NCI-H1436 treated with DMSO at 0.1 percent for 48 hours (cell line): ENCODE measurements at places on chromosomes 5 and 9.

DNA sequence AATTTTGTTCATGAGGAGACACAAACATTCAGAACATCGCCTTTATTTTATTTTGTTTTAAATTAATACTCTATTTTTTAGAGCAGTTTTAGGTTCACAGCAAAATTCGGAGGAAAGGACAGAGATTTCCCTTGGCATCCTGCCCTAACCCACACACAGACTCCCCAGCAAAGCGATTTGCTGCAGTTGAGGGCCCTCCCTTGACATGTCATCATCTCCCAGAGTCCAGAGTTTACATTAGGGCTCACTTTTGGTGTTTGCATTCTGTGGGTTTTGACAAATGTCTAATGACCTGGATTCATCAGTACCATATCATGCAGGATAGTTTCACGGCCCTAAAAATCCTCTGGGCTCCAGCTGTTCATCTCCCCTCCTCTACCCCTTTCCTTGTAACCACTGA lies 33.6 kb upstream of the COL5A1 start:
- no peak for DNase-seq

DNA sequence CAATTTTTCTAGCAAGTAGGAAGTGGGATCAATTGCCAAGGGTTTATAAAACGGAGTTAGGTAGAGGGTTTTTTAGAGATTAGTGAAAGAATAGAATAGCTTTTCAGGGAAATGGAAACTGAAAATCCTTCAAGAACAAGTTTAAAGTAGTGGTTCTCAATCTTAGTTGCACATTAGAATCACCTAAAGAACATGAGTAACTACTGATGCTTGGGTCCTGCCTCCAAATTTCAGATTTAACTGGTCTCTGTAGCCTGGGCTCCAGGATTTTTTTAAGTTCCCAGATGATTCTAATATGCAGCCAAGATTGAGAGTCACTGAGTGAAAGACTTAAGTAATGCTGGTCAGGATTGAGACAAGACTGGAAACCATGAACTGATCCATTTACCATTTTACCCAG lies 20.5 kb downstream of the ELOVL7 start:
- DNase-seq = no peak

DNA sequence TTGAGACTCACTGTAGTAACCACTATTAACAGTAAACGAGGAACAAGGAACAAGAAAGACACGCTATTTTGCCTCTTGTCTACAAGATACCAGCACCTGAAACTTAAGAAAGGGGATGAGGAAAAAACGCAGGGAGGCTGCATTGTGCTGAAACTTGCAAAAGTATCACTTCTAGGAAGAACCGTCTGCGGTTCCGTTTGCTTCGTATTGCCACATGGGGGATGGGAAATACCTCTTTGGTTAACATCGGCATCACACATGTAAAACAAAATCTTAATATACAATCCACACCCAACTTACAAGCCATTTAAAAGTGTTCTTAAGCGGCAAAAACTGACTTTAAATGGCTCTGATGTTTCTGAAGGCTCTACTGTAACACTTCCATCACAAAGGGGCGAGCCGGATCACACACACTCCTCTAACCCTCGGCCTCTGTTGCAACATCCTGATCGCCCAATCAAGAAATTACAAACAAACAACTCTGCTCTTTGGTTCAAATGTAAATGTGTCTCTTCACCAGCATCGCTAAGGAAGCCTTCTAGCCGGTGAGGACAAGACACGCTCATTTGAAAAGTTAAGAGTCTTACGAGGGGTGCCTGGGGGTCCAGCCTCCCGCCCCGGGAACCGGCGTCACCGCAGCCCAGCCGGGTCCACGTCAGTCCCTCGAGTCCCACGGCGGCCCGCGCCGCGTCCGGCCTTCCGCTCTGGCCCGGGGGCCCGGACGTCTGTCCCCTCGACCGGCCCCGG lies 621 bp downstream of the SEC16A start:
- DNase-seq = no peak

DNA sequence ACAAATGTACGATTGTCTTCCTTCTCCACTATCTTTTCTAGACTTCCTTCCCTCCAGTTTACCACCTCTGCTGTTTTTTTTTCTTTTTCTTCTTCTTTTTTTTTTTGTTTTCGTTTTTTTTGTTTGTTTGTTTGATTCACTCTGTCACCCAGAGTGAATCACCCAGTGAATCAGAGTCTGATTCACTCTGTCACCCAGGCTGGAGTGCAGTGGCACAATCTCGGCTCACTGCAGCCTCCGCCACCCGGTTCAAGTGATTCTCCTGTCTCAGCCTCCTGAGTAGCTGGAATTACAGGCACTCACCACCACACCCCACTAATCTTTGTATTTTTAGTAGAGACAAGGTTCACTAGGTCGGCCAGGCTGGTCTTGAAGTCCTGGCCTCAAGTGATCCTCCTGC lies 375.7 kb downstream of the NTRK2 start:
- DNase-seq = no peak

DNA sequence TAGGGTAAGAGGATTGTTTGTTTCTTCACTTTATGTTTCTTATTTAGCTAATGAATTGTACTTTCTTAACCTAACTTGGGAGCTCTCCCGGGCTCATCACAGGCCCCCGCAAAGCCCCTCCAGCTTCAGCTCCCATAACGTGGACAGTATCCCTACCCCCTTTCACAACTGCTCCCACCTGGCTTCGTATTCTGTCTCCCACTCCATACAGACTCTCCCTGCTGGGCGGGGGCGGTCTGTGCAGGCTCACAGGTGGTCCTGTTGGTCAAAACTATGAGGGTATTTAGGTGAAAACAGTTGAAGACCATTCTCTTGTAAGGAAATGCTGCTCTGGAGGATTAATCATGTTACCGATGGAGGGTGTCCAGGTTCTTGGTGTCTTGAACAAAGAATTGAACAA lies 805.3 kb downstream of the SEMA5A start:
- DNase-seq = no peak

DNA sequence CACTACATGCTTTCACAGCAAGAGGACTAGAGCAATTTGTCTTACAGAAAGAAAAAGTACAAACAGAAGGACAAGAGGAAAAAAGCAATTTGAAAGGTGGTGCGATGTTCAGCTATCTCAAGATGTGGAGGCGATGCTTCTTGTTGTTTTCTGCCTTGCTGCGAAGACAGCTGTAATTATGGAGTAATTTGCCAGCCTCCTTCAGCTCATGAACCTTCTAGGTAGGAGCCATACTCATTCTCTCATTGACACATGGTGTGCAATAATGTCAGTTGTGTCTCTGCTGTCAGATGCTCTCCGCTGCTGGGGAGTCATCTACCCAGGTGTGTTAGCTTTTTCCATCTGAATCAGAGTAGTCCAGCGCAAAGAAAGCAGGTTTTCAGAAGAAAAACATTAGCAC lies 424.5 kb downstream of the NR2F1-AS1 start:
- DNase-seq = no peak

DNA sequence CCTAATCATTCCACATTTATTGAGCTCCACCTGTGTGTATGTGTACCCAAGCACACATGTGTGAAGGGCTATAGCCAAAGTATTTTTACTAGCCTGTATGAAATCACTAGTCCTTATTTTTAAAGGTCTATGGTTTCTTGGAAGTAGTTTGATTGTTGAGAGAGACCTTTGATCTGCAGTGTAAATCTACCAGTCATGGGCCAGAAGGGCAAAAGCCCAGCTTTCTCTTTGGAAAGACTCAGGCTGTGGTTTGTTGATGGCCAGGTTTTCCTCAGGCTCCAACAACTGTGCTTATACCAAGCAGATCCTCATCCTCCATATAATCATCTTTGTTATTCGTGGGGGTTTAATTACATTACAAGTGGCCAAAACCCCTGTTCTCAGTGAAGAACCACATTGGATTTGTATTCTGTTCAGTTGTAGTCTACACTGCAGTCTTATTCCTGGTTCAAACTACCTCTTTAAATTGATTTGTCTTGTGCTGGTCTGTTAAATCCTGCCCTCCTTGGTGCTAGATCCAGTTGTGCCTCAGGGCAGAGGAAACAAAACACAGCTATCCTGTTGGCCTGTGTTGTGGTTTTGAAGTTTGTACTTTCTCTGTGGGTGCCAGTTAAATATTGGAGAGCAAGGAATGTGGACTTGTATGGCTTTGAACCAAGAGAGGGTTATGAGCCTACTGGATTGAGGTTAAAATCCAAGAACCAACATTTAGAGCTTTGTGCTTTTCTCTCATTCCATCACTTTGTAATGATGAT lies 13.3 kb downstream of the CDC26 start:
- DNase-seq = no peak

DNA sequence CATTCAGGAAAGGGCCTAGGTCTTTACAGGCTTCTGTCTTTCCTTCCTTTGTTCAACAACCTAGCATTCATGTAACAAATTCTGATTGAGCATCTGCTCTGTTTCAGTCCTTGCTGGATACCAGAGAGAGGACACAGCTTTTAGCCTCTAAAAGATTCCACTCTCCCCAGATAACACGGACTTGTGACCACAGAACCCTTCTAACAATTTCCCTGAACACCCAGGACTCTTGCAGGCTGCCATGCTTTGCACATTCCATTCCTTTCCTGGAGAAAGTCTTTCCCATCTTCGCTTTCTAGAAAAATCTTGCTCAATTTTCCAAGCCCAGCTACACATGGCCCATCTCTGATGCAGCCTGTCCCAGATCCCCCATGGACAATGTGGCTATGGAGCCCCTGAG lies 310.9 kb downstream of the ACTL7B start:
- DNase-seq = no peak

- no peak for DNase-seq
These were observed 22.3 kb downstream of the ZNF474 start for GRCh38 chr5:122151640-122152039.

GRCh38 chr9:4292781-4293180 lies 7.1 kb downstream of the GLIS3 start:
- no peak for DNase-seq

- DNase-seq = no peak
These were observed 74.2 kb downstream of the MSX2 start for GRCh38 chr5:174798551-174798951.

DNA sequence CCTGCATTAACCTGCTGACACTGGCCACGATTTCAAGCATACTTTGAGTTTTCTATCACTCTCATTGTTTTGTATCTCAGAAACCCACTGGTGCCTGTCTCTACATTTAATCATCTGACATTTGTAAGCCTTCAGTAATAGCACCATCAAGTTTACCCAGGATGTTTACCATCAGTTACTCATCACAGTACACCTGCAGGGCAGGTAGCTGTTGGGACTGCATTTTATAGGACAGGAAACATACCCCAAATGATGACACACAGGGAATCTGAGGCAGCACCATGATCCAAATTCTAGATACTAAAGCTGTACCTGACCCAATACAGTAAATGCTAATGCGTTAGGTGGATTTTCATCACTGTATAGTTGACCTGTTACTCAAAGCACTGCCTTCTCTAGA lies 114.2 kb downstream of the FEM1C start:
- DNase-seq = no peak

GRCh38 chr5:144276034-144276822 lies 105.6 kb downstream of the KCTD16 start:
- DNase-seq = no peak

DNA sequence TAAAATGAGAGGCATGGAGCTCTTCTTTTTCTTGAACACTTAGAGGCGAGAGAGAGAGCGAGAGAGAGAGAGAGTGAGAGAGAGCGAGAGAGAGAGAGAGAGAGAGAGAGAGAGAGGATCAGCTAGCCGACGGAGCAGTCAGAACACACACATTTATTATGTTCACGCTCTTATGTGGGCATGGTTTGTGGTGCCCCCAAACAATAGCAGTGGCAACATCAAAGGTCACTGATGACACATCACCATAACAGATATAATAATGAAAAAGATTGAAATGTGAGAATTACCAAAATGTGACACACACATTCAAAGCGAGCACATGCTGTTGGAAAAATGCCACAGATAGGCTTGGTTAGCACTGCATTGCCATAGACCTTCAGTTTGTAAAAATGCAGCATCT lies 116.1 kb downstream of the KDM4C start:
- no peak for DNase-seq

GRCh38 chr5:65809817-65810531 lies 88.0 kb downstream of the NLN start:
- DNase-seq = no peak

DNA sequence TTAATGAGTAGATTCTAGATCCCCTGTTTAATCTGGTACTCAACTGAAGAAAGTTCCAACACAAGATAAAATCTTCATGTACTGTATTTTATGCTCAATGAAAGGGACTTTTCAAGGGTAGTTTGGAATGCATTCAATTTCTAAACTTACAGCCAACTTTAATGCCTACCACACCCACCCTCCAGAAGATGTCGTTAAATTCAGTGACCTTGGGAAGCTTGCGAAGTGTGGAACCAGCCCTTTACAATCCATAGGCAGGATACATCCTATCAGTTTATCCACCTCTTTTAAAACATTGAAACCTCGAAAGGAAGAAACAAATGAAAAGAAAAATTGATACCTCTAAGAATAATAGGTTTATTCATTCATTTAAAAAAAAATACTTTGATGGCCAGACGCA lies 20.2 kb downstream of the TRPM6 start:
- DNase-seq = no peak

GRCh38 chr9:25350011-25350410 lies 328.2 kb downstream of the TUSC1 start:
- DNase-seq = no peak

DNA sequence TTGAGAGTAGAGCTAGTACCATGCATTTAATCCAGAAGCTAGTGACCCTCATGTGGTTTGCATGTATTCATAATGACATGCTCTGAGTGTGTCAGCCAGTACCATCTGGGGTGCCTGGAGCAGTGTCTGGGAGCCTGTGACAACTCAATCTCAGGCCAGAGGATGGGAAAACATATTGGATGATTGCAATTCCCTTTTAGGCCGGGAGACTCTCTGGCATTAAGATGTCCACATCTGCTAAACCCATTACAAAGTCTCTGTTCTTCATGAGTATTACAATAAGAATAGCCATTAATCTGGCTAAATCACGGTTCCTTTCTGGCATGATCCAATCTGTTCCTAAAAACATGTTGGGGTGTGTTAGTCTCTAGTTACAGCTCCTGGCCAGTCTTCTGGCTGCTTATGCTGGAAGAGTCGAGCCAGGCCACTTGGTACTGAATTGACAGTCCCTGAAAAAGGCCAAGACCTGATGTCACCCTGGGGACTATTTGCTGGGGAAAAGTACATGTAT lies 475.7 kb downstream of the ENC1 start:
- DNase-seq = no peak

DNA sequence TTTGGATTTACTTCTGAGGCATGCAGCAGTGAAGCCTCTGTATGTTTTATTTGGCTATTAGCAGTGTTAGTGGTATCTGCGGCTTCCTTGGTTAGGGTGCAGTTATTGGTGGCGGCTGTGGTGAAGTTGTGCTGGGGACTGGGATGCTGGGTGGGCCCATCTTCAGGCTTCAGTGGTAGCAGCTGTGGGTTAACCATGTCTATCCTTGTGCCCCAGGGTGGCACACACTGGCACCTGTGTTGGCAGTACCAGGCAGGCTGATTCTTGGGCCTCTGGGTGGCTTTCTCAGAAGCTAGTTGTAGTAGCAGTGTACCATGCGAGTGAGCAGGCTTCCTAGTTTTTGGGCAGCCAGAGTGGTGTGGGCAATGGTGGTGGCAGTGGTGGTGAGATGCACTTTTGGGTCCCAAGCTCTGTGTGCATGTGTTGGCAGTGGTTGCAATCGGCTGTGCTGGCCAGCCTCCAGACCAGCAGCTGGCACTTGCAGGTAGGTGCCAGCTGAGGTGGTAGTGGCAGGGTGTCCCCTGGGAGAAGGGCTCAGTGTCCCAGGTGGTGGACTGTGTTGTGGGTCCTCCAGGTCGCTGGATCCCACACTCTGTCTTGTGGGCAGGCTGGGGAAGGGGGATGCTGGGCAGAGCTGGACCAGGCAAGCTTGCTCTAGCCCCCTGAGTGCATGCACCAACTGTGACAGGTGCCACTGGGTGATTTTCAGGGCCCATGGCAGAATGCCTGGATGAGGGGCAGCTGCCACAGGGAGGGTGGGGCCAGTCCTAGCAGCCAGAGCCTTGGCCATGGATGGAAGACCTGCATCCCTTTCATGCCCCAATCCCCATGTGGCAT lies 13.6 kb downstream of the AHRR start:
- DNase-seq = no peak
